ENCODE measurements at places on chromosomes 3 and 15. TPM values are rescaled to one million over a fixed set of nuclear protein-coding genes. Genes with fewer than 3 reads are reported as not detected.

MEF2A gene
- total RNA-seq, result 31.8 TPM

LRRIQ4 gene
- total RNA-seq, result 1.3 TPM

PARL gene
- 180 TPM for total RNA-seq

GOLGA8O gene
- 0.28 TPM for total RNA-seq

CCDC80 gene
- total RNA-seq, result 162 TPM

PLA2G4F gene
- 1.2 TPM for total RNA-seq

SLC9C1 gene
- not detected for total RNA-seq

SGO1 gene
- 18.3 TPM for total RNA-seq

SLC38A3 gene
- total RNA-seq, result 0.33 TPM

UACA gene
- total RNA-seq, result 59.9 TPM

DNAH12 gene
- total RNA-seq, result 0.22 TPM

TM4SF1 gene
- 146 TPM for total RNA-seq

Data from PC-9 (cell line).